Stimulated activated naive B cell treated with anti-CD40 and anti-IgM and Interleukin-4, amounts not matched to agents 10 μg/mL and 1 μg/mL and 100 μg/mL, for 72 hours (primary cell): ENCODE measurements at places on chromosomes 12 and 14.
A peak's percentile ranks its signal among the peaks of the same experiment; 100 is the strongest.

DNA sequence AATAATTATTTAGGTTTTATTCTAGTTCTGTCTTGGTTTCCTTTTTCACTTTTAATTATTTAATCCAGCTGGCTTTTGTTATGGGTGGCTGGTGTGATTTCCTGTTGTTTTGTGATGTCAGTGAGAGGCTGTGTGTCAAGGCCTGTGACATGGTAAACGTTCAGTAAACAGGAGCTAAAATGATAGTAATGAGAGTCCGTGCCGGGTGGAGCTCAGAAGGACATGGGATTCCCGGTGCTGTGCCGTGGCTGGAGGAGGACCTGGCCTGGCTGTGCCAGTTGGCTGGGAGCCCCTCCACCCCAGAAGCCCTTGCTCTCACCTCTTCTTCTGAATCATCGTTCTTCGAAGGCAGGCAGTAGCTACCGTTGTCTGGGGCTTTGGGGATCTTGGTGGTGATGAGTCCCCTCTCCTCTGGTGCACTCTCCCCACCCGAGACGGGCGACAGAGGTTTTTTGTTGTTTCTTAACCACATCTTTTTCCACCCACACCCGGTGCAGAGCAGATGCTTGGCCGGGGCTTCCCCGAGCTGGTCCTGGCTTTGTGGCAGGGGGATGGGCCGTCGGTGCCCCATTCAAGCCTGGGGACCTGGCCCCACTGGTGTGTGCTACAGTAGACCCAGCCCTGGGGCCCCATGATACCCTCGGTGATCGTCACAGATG is 29.1 kb downstream of the SH2B3 start:
- peak; percentile 91 for DNase-seq

DNA sequence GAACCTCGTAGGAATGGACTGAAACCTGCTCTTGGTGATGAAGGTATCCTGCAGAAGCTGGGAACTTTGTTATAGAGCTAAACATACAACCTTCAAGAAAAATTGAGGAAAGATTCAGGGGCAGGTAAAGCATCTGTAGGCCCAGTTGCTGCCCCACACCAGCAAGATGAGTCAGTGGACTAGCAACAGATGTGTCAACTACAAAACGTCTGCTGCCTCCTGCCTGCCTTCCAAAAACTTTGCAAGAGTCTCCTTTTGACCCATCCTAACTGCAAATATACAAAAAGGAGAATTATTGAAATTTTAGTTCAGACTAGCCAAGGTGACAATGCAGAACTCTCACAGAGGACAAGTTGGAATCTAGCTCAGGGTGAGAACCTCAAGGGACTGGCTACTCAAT is 60.9 kb upstream of the TMTC1 start:
- DNase-seq: no peak

DNA sequence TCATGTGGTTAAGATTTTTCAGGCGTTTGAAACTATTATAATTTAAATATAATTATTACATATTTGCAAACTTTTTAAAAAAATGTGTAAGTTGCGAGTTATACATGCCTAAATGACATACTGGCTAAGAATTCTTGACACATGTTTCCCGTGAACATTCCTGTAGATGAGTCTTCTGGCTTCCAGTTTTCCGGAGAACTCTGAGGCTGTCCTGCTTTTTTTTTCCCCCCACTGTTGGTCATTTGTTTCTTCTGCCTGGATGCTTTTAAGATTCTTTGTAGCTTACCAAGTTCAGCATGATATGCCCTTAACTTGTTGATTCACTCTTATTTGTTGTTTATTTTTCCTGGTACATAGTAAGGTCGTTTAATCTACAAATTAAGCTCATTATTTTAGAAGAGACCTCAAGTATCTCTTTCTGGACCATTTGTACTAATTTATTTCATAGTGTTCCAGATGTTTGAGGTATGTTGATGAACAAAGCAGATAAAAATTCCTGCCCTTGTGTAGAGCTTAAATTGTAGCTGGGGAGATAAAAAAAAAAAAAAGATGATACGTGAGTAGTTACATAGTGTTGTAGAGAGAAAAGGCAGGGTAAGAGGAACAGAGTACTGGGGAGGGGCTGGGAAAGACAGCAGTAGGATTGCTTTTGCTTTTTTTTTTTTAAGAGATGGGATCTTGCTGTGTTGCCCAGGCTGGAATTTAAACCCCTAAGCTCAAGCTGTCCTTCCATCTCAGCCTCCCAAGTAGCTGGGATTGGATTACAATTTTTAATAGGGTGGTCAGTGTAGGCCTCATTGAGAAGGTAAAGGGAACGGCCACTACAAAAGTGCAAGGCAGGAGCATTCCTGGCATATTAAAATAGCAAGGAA is 32.8 kb downstream of the ARHGAP5 start:
- DNase-seq: no peak

GRCh38 chr12:991350-992333 is 619 bp downstream of the ERC1 start:
- DNase-seq: no peak

DNA sequence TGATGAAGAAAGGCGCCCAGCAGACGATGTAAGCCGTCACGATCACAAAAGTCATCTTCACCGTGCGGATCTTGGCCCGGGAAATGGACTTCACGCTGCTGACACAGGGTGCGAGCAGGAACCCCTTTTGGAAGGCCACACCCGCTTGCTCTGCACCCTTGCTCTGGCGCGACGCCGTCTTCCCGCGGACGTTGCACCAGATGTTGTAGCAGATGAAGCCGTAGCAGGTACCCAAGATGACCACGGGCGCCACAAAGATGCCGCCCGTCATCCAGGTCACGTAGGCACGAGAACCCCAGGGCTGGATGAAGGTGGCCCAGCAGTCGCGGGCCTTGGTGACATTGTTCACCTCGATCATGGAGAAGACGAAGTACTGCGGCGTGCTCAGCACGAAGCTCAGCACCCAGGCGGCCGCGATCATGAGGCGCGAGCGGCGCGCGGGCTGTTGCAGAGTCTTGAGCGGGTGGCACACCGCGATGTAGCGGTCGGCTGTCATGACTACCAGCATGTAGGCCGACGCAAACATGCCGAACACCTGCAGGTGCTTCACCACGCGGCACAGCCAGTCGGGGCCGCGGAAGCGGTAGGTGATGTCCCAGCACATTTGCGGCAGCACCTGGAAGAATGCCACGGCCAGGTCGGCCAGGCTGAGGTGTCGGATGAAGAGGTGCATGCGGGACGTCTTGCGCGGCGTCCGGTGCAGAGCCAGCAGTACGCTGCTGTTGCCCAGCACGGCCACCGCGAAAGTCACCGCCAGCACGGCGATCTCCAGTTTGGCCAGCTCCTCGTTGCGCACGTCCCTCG is 890 bp downstream of the AVPR1A start:
- no peak for DNase-seq

DNA sequence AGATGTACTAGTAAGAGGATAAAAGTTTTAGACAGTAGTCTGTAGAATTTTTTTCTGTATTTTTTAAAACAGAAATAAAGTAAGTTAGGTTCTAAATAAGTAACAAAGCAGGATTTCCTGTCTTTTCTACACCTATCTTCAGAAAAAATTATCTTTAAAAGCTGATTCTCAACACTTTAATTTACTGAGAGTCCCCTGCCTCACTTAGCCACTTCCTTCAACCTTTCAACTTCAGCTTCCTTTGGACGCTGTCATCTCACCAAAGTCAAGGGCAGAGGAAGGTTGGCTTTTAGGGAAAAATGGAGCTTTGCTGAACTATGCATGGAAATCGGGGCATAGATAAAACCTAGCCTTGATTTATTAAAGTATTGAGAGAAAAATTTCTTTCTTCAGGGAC is 44.9 kb upstream of the CERS5 start:
- DNase-seq: no peak

DNA sequence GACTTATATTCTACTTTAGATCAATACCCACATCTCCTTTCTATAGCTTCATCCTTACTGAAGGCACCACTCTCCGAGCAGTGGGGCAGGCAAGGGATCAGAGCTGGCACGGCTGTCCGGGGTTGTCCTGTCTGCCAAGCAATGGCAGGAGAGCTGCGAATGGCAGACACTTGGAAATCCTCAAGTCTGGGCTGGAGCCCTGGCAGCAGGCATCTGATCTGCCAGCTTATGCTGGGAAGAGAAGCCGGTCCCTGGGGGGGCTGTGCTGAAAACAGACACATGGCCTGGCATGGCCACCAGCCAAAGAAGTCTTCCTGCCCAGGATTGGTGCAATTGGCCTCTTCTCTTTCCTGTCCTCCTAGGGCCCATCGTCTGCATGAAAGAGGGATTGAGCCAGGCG is 280.2 kb upstream of the PWP1 start:
- DNase-seq: no peak

DNA sequence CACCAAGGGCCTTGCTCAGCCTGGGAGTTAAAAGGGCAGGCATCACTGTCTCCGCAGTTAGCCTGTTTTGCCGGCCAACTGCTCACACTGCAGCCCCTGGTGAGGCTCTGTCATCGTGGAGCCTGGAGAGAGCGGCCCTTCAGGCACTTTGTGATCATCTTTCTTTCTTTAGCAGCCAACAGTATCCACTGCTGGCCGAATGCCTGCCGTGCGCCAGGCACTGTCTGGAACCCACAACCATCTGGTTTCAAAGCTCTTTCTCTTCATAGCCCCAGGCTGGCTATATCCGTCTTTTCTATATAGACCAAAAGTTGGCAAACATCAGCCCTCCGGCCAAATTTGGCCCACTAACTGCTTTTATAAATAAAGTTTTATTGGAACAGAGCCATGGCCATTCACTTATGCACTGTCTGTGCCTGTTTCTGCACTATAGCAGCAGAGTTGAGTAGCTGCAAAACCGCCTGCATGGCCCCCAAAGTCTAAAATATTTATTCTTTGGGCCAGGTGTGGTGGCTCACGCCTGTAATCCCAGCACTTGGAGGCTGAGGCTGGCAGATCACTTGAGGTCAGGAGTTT is 29.5 kb downstream of the SLC8B1 start:
- DNase-seq: no peak

DNA sequence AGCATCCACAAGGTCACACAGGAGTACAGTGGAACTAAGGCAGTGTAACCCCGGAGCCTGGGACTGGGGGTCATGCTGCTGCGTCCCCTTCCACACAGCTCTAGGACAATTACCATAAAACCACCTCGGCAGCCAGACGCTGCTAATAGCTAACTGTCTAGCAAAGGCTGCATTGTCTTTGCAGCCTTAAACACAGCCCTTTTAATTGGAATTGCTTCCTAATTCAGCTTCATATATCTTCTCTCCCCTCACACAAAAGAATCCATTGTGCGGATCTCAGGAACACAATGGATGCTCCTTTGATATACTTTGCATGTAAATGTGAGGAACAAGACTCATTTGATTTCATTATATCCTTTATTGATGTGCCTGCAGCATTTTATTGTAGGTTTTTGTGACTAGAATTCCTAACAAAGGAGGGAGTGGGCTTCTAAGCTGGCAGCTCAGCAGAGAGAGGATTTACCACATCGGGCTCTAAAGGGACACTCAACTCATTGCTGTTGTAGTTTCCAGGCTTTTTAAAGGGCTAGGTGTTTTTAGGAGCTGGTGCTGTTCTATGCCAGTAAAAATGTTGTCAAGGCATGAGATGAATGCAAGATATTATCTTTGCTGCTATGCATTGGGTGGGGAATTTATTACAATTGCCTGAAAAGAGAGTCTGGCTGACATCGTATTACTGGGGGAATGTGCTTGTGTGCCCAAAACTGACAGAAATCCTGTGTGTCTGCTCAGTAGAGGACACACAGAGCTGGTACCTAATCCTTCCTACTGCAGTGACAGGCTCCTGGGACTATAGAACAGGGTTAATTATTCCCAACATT is 30.4 kb upstream of the DACT1 start:
- DNase-seq: no peak

GRCh38 chr12:62435303-62436163 is 31.1 kb upstream of the MON2 start:
- peak; percentile 17 for DNase-seq

DNA sequence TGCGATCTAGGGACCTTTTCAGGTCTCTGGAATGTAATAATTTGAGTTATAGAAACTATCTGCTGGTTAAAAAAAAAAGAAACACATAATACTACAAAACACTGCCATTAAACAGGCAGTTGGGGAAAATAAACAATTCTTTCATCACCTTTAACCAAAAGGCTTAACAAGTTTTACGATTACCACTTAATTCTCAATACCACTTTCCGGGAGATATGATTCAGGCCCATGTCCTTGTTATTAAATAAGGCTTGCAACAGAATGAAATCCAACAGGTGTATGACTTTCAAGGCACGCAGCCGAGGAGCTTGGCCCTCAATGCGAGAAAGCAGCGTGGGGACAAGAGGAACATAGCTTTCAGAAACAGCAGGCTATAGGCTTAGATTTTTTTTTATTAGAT is 5.6 kb upstream of the GLRX5 start:
- DNase-seq: no peak

DNA sequence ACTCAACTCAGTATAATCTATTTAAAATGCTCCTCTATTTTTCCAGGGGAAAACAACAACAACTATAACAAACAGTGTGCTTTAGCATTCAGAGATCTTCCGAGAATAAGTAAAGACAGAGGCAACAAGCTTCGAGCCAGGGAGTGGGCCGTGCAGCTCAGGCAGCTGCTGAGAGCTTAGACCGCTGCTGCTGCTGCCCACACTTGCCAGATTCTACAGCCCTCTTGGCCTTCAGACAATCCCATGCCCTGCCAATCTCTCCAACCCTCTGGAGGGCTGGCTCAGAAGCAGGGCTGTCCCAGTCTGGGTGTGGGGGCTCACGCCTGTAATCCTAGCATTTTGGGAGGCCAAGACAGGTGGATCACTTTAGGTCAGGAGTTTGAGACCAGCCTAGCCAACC is 23.4 kb upstream of the ELK3 start:
- no peak for DNase-seq

DNA sequence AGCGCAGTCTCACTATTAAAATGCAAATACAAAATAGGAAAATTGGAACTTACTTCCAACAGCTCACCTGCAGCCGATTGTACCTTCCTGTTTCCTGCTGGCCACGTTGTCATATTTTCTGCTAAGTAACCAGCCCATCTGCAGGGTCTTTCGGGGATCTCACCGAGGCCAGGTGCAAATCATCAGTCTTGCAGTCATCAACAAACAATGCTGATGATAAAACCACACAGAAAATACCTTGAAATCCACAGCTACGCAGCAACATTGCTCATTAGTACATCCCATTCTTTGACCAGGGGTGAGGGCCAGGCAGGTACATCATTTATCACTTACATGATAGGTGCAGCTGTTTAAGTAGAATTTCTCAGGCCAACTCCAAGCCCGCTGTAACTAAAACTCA is 406.9 kb downstream of the TMEM121 start:
- no peak for DNase-seq

DNA sequence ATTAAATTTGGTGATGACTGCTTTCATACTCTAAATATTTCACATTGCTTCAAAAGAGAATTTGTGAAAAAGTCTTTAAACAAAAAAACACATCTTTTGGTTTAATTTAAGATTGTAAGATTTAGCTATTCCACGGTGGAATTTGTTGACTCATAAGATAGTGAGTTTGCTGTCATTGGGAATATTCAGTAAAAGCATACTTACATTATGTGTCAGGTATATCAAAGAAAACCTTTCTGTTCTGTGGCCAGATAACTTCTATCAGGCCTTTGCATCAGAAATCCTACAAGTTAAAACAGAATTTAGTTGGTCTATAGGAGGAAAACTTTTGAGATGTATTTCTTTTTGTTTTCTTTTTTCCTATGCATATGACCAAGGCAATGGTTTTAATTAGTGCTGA is 148.8 kb upstream of the E2F7 start:
- DNase-seq: no peak

GRCh38 chr12:56229916-56230431 is at the start of gene SLC39A5:
Gene SLC39A5, plus strand, starts transcription at chr12:56230051. Its CDS starts 1,224 bp downstream, at chr12:56231275.
- no peak for DNase-seq

- no peak for DNase-seq
Measured at GRCh38 chr12:45637242-45637641, 92.3 kb upstream of the ARID2 start.
